ENCODE measurements at places on chromosomes 4 and X. TPM values are rescaled to one million over a fixed set of nuclear protein-coding genes. Genes with fewer than 3 reads are reported as not detected.

DNA sequence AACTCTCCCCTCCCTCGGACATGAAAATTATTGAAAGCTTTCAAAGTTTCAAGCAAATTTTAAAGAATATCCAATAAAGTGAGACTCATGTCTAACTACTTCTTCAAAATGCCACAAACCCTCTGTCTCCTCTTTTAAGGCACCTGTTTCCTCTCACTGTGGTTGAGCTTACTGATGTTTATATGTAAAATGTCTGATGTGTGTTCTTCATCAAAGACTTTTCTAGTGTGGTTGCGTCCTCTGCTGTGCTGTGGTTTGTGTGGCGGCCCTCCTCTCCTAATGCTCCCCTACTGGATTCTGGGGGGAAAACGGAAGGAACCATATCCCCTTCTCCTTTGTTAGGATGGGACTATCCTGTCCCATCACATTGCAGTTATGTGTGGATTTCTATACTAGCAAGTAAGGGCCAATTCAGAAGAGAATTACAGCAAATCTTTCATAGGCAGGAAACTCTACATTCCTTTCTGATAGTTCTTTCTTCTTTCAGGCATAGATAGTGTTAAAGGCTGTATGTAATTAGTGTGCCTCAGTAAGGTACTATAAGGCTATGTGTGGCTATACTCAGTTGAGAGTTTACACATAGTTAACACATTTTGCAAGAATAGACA, 221.0 kb upstream of the GPRIN3 start:
- DNase-seq = no peak

DNA sequence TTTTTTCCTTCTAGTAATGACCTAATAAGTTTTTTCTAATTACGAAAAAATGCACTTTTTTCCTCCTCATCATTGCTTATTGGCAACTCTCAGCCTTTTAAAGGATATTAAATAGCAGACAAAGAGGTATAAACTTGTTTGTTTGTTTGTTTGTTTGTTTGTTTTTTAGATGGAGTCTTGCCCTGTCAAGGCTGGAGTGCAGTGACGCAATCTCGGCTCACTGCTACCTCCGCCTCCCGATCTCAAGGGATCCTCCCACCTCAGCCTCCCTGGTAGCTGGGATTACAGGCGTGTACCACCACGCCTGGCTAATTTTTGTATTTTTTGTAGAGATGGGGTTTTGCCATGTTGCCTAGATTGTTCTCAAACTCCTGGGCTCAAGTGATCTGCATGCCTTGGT, 6.0 kb downstream of the RBM47 start:
- no peak for DNase-seq

The BEX3 gene
- total RNA-seq = 21.0 TPM

DNA sequence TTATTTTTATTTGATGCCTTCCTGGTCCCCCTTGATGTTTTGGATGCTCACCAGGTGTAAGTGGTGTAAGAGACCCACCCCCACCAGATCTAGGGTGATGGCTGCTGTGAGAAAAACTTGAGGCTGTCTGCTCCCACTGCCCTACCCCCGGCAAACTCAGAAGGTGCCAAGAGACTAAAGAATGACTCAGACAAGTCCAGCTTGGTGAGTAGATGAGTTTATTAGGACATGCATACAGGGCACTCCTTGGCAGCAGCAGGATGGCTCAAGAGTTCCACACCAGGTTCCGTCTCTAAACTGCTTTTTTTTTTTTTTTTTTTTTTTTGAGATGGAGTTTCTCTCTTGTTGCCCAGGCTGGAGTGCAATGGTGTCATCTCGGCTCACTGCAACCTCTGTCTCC, 84.0 kb upstream of the HPF1 start:
- no peak for DNase-seq

The ADAMTS3 gene
- 0.54 TPM for total RNA-seq
